Stimulated activated CD4-positive, alpha-beta T cell treated with anti-CD3 and anti-CD28 coated beads, Interleukin-1b, Interleukin-23, amount 100 ng/mL, for 24 hours (primary cell): ENCODE measurements at places on chromosomes 7 and 10.

DNA sequence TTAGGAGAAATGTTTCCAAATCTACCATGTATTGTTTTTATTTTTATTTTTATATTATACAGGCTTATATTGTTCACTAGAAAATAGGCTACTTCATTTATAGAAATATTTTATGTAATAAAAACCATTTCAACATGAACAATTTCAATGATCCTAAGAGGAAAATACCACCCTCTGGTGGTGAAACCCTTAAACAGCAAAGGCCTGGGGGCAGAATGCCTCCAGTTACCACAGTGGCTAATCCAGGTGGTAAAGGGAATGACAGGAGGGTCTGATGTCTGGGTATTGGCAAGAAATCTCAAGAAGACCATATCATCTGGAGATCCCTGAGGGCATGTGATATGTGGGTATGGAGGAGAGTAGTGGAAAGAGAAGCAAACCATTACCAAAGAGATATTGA lies 19.3 kb downstream of the MACC1 start:
- DNase-seq = no peak

- DNase-seq = peak; percentile 36
These were observed 217.9 kb downstream of the SFMBT2 start for GRCh38 chr10:7192831-7193361.

DNA sequence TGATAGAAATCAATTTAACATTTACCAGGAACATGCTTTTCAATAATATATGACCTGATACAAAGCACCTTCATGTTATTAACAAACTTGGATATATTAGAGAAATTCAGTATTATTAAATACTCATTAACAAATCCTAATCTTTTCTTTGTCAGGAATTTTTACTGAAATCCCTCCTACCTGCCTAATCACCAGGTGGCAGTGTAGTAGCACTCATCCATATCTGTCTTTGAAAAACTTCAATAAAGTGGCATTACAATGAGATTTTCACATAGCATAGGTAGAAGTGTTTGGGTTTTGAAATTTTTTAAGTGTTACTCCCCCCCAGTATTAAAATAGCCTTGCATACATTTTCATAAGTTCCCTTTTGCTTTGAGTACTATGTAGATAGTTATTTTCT lies 1246.6 kb upstream of the LRRN3 start:
- no peak for DNase-seq

- DNase-seq = no peak
These were observed 137.2 kb upstream of the PCBD1 start for GRCh38 chr10:71025535-71025934.

- DNase-seq = no peak
These were observed 71.2 kb downstream of the ADRA2A start for GRCh38 chr10:111148025-111148424.

DNA sequence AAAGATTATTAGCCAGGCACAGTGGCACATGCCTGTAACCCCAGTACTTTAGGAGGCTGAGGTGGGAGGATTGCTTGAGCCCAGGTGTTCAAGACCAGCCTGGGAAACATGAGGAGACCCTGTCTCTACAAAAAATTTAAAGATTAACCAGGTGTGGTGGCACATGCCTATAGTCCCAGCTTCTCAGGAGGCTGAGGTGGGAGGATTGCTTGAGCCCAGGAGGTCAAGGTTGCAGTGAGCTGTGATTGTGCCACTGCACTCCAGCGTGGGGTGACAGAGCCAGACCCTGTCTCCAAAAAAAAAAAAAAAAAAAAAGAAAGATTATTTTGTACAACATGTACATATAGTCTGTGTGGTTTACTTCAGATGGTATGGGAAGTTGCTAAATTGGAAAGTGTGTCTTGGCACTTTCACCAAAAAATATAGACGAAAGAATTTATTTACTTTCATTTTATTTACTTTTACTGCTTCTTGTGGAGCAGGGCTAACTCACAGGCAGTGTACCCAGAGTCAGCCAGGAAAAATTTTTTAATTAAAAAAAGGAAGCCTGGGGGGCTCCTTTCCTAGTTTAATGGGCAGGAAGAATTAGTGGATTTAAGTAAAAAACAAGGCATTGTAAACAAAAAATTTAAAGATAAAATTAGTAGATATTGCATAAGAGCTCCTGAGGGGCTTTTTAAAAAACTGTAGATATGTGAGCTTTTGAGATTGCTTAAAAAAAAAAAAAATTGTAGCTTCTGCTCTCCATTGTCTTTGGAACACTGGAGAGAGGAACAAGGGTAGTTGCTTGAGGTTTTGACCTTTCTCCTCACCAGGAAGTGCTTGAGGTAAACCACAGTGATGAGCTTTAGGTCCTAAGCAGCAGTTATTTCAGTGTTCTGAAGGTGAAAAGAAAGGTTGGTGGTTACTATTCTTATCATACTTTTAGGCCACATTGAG lies 44.6 kb upstream of the VDAC2 start:
- DNase-seq = no peak

DNA sequence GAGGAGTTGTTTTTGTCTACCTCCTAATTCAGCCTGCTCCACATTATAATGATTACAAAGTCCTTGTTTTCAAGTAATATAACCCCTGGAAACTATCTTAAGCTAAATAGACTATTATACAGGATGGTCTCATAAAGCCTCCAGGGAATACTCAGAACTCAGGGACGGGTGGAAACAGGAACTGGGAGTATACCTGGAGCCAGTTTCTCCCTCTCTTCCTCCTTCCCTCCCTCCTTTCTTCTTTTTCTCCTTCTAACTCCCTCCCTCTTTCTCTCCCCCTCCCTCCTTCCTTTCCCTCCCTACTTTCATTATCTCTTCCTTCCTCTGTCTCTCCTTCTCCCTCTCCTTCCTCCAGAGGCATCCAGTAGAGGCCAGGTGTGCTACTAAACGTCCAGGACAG lies 76.2 kb upstream of the PRR15 start:
- no peak for DNase-seq

GRCh38 chr7:25725451-25725850 lies 426.5 kb upstream of the NFE2L3 start:
- no peak for DNase-seq

DNA sequence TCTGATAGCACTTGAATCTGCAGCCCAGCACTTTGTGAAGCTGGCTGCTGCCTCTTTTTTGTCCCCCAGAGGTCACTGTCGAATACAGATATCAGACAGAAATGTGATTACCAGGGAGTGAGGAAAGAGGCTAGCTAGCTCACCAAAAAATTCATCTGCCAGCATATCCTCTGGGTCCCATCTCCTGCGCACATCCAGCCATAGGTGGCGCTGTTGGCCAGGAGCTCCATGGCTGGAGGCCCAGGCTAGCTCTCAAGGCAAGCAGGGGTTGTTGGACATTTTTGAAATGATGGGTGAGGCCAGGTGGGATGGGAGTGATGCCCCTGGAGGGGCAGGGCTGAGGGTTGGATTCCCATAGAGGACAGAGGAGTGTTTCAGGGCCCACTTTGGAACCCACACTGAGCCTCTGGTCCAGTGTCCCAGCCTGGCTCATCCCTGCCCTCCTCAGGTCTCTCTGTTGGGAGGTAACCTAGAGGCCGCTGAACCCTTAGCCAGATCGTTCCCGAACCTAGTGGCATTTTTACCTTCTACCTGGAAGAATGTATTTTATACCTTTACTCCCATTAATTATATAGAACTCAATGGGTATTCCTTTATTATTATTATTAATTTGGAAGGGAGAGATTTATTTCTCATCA lies 14.8 kb downstream of the DPCD start:
- DNase-seq = peak; percentile 47

DNA sequence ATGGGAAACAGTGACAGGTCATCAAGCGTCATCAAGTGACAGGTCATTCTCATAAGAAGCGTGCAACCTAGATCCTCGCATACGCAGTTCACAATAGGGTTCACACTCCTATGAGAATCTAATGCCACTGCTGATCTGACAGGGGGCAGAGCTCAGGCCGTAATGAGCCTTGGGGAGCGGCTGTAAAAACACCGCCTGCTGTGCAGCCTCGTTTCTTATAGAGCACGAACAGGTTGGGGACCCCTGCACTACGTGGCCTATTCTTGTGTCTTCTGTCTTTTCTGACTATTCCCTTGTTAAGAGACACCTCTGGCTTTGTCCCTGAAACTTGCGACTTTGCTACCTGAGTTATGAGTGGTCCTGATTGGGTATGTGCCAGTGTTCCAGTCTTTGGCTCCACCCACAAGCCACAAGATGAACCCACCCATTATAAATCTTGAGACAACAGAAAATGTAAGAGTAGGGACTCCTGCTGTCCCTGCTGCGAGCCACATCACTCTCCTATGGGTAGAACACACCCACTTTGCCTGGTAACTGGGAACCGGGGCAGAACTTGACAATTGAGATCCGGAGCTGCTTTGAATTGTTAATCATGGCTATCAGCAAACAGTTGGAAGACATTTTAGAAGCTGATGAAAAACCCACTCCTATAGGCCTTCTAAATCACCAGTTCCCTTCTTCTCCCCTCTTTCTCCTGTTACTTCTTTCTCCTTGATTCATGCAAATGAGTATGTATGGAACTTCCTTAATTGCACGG lies 55.8 kb upstream of the EXOC4 start:
- DNase-seq = no peak

GRCh38 chr7:40986351-40986873 lies 716.5 kb downstream of the INHBA start:
- DNase-seq = no peak

DNA sequence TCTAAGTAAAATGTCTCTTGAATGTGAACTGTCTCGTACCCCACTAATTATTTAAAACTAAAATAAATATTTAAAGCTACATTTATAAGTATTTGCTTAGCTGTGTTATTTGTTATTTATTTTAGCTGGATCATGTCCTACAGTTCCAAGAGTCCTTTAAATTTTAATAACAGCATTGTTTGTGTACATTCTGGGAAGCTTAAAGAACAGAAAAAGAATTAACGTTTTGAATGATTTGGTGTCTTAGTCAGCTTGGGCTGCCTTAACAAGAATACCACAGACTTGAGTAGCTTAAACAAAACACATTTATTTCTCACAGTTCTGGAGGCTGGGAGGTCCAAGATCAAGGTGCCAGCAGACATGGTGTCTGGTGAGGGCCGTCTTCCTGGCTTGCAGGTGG lies 107.4 kb downstream of the ITIH5 start:
- no peak for DNase-seq

GRCh38 chr7:18087026-18087686 lies 59.5 kb upstream of the PRPS1L1 start:
- no peak for DNase-seq

DNA sequence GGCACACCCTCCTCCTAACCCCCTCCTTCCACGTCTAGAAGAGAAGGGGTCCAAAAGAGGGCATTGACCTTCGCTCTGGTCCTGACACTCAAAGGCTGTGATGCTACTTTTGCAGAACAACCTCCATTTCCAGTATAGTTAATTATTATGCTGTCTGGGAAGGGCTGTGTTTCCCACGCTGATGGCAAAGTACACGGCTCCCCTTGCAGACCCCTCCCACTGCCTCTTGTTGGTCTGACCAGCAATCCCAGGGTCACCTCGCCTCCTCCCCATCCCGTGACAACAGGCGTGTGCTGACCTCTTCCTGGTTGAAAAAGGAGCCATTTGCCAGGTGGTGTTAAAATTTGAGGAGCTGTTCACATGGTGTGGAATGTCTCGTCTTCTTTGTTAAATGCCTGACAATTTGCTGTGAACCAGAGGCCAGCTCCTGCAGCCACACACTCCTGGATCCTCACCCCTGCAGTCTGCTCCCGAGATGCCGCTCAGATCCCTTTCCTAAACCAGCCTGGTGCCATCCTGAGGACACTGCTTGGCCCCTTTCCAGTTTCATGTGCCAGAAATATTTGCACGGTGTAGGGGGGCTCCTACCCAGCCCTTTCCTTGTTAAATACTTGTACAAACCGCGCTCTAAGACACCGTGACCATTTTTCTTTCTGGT lies 321.7 kb downstream of the WDR37 start:
- no peak for DNase-seq

DNA sequence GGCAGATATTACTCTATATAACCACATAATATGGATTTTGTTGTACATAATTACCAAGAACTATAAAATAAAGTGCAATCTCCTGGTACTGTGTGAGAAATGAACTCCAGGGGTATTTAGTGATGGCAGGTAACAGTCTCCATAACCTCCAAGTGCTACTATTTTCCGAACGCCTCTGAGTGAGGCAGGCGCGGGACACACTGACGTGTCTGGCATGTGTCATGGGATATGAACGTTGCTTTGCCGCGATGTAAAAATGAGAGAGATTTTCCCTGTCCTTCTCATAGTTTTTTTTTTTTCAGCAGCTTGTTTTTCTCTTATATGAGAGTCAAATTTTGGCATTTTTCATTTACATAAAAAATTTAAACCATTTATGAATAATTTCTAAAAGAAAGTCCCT lies 3.6 kb downstream of the ADARB2 start:
- no peak for DNase-seq

DNA sequence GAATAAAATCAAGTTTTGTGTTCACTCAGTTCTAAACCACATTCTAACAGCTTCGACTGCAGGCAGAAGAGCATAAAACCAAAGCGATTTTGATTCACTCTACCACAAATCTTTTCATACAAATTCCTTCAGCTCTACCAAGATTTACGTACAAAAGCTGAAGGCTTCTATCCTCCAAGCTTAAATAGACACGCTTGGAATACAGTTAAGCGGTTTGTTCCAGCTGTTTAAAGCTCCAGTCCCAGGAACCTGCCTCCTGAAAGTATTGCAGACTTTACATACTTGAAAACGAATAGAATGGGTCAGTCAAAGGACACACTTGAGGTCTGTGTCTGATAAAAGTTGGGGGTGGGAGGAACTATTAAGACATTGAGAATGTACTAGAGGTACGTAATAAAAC lies 102.9 kb downstream of the MPP7 start:
- no peak for DNase-seq

DNA sequence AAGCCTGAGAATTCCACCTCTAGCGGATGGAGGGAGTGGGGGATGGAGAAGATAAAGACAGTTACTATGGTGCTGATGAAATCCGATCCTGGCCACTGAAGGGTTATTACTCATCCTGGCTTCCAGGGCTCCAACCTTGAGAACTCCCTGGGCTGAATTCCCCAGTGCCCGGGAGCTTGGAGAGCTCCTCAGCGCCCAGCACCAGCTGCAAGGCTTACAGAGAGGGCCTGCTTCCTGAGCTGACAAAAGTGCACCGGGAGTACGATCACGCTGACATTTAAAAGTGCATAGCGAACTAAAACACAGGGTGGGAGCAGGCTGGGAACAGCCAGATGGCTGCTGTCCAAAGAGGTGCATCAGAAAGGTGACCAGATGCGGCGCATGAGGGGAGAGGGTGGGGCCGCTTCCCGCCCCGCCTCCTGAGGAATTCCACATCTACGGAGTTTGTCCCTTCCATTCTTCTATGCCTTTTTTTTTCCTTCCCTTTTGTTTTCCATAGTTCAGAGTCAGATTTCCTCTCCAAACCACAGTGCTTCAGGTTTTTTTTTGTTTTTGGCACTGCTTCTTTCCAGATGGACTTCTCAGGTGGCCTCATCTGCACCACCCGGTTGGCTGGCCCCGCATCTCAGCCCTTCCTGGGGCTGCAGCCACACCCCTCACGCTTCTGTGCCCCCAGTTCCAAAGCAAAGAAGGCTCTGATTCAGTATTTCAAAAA lies 62.4 kb upstream of the MKRN1 start:
- DNase-seq = no peak

DNA sequence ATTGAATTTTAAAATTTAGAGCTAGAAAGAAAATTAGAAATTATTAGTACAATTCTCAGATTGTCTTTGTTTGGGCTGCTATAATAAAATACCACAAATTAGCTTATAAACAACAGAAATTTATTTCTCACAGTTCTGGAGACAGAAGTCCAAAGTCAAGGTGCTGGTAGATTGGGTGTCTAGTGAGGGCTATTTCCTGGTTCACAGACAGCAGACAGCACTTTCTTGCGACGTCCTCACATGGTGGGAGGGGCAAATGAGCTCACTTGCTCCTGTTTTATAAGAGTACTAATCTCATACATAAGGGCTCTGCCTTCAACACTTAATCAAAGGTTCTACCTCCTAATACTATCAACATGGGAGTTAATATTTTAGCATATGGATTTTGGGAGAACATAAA lies 134.1 kb downstream of the MDFIC start:
- no peak for DNase-seq
